ENCODE measurements at places on chromosomes 11 and 22.

DNA sequence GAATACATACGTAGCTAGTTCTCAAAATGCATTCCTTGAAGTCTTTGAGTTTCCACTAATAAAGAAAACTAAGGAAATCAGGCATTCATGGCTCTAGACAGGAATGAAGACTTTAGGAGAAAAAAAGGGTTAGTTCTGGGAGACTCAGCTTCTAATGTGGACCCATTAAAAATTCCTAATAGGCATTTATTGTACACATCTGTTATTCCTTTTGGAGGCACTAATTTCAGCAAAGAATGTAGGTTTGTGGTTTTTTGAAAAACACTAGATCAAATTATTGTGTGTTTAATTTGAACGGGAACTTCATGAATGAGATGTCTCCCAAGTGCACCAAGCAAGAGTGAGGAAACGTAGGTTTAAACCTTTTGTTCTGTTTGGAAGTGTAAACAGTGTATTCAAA lies 42.7 kb downstream of the PARVA start:
- DNase-seq, result no peak

- no peak for DNase-seq
Observed at GRCh38 chr11:94826415-94826814, 58.3 kb downstream of the AMOTL1 start.

GRCh38 chr11:121965330-121965729 lies 150.7 kb downstream of the BLID start:
- no peak for DNase-seq

- DNase-seq, result no peak
Observed at GRCh38 chr11:69297787-69298266, 3.9 kb downstream of the MYEOV start.

- no peak for DNase-seq
Observed at GRCh38 chr11:2945031-2945756, 16.0 kb upstream of the PHLDA2 start.

GRCh38 chr11:131904756-131905155 lies 534.3 kb downstream of the NTM start:
- DNase-seq, result no peak

Data from NCI-H187 (cell line).